Right renal pelvis (tissue), 4 donors: ENCODE measurements at places on chromosomes 1 and 21.
A peak's percentile ranks its signal among the peaks of the same experiment; 100 is the strongest.

DNA sequence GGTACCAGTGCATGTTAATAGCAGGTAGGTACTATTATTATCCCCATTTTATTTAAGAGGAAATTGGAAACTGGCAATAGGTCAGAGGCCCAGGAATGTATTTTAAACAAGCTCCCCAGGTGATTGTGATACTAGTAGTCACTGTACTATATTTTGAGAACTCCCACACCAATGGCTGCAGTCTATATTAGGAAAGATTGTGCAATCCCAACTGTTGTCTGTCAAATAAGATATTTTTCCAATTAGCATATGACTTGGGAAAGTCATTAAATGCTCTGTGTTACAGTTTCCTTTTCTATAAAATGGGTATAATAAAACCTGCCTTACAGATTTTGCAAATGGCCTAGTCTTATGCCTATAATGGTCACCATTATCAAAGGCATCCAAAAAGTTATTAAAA lies 94.2 kb upstream of the DMRTA2 start:
- no peak for DNase-seq

GRCh38 chr1:90411185-90411584 lies 305.9 kb downstream of the BARHL2 start:
- no peak for DNase-seq

GRCh38 chr21:15249285-15249993 lies 184.6 kb upstream of the NRIP1 start:
- DNase-seq, result no peak

- no peak for DNase-seq
Observed at GRCh38 chr1:26012864-26013263, 8.7 kb upstream of the EXTL1 start.

- no peak for DNase-seq
Observed at GRCh38 chr1:37519613-37520012, 5.0 kb upstream of the MEAF6 start.

DNA sequence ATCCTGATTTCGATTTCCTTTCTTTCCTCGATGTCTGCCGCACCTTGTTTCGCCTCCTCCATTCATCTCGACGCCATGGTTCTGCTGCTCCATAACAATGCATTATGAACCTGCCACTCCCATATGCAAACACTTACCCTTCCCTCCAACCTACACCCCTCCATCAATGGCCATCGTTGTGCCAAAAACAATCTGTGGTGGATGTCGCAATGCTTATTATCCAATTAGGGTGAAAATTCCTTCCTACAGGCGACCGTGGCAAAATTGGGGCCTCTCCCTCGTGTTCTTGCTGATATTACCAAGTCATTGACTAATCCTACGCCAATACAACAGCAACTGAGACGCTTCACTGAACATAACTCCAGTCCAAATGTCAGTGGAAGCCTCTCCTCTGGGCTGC lies 40.3 kb downstream of the CLEC20A start:
- no peak for DNase-seq

DNA sequence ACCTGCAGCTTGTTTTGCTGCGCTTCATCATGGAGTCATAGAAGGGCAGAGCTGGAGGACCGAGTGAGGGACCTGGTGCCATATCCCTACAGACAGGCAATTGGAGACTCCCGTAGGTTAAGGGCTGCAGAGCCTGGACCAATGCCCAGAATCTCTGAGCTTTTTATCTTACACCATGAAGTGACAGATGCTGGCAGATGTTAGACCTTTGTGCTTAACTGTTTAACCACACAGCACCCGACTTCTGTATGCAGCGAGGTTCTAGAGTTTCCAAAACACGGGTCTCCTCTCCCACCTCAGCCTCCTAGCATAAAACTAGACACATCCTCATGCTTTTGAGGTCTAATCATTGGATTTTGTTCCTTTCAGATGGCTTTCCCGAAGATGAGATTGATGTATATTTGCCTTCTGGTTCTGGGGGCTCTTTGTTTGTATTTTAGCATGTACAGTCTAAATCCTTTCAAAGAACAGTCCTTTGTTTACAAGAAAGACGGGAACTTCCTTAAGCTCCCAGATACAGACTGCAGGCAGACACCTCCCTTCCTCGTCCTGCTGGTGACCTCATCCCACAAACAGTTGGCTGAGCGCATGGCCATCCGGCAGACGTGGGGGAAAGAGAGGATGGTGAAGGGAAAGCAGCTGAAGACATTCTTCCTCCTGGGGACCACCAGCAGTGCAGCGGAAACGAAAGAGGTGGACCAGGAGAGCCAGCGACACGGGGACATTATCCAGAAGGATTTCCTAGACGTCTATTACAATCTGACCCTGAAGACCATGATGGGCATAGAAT lies 47.6 kb downstream of the B3GALT5 start:
- no peak for DNase-seq

GRCh38 chr1:177854951-177855350 lies 114.9 kb downstream of the SEC16B start:
- DNase-seq, result no peak

- DNase-seq, result no peak
Observed at GRCh38 chr1:15155888-15156741, 2.6 kb downstream of the TMEM51 start.

DNA sequence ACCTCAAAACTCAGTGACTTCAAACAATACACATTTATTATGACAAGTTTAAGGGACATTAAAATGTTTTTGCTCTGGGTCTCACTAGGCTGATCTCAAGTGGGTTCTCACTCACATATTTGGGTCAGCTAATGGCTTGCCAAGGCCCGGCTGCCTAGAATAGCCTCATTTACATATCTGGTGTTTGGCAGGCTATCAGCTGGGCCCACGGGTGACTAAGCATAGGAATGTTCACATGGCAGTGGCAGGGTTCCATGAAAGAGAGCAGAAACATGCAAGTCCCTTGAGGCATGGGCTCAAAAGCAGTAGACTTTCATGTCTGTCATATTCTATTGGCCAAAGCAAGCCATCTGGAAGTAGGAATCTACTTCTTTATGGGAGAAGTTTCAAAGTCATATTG lies 492.6 kb downstream of the KCNT2 start:
- no peak for DNase-seq

- DNase-seq, result no peak
Observed at GRCh38 chr1:191901651-191902050, 256.6 kb upstream of the RGS18 start.

- no peak for DNase-seq
Observed at GRCh38 chr1:175232335-175232734, 39.8 kb upstream of the KIAA0040 start.

GRCh38 chr21:26881504-26882228 lies 36.5 kb upstream of the ADAMTS1 start:
- DNase-seq, result peak; percentile 5

GRCh38 chr1:222634180-222635013 lies 16.5 kb downstream of the MIA3 start:
- peak; percentile 89 for DNase-seq

- DNase-seq, result no peak
Observed at GRCh38 chr1:3014050-3014440, 7.2 kb upstream of the ACTRT2 start.

GRCh38 chr1:28518745-28519341 lies 13.0 kb downstream of the RCC1 start:
- no peak for DNase-seq

DNA sequence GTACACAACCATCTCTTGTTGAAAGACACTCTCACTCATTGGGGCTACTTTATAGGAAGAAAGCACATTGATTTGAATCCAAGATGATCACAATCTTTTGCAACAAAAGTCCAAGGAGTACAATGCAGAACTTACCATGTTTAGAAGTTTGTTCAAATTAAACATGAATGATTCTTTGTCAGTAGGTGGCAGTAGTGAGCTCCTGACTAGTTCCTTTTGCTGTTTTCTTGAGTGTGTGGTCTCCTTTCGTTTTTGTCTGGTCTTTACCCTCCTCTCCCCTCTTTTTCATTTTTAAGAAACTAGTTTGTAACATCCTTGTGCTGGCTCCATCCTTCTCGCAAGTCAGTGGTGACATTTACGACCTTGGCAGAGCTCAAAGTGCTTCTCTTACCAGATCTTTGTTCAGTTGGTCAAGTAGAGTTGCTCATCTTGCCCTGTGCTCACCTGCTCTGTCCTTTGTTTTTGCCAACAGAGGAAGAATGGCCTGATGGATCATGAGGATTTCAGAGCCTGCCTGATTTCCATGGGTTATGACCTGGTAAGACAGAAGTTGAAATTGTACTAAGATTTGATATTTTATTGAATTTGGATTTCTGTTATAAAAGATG lies 35.7 kb upstream of the MTR start:
- DNase-seq, result no peak

DNA sequence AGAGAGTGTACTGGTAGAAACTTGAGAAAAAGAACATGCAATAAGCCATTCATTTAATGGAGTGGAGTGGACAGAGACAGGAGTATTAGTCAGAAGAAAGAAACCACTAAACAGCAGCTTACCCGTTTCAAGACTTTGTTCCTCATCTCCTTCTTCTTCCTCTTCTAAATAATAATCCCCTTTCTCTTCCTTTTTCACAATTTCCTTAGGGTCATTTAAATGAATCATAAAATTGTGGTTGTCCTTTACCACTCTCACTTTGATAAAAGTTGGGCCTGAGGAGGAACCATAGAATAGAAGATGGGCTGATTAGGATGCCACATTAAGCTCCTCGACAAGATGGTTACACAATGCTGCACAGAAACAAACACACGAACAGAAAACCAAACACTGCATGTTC lies 109.6 kb downstream of the WDR3 start:
- DNase-seq, result no peak

DNA sequence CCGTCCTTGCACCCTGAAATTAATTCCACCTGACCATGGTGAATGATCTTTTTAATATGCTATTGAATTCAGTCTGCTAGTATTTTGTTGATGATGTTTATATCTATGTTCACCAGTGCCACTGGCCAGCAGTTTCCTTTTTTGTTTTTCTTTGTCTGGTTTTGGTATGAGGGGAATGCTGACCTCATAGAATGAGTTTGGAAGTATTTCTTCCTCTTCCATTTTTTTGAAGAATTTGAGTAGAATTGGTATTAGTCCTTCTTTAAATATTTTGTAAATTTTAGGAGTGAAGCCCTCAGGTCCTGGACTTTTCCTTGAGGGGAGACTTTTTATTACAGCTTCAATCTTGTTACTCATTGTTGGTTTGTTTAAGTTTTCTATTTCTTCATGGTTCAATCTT lies 231.6 kb downstream of the MRPL39 start:
- DNase-seq, result no peak

DNA sequence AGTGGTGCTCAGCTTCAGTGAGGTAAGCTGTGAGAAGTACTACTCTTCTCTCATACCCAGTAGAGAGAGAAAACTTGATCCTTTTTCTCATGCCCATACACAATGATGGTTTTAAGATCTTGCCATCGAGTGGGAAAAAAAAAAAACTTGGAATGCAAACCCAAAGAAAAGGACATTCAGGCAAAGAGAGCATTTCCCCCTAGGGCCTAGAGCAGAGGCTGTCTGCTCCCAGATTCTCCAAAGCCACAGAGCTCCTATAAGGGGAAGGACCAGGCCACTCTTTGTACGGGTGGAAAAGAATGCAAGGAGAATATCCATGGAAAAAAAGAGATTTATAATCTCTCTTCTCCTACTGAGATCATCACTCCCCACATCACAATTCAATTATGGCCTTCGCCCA lies 34.9 kb downstream of the MROH9 start:
- no peak for DNase-seq

DNA sequence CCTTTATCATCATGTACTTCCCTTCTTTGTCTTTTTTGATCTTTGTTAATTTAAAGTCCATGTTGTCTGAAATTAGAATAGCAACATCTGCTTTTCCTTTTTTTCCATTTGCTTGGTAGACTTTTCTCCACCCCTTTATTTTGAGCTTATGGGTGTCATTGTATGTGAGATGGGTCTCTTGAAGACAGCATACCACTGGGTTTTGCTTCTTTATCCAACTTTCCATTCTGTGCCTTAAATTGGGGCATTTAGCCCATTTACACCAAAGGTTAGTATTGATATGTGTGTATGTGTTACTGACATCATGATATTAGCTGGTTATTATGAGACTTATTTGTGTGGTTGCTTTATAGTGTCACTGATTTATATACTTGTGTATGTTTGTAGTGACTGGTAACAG lies 50.2 kb downstream of the IFI44 start:
- no peak for DNase-seq

DNA sequence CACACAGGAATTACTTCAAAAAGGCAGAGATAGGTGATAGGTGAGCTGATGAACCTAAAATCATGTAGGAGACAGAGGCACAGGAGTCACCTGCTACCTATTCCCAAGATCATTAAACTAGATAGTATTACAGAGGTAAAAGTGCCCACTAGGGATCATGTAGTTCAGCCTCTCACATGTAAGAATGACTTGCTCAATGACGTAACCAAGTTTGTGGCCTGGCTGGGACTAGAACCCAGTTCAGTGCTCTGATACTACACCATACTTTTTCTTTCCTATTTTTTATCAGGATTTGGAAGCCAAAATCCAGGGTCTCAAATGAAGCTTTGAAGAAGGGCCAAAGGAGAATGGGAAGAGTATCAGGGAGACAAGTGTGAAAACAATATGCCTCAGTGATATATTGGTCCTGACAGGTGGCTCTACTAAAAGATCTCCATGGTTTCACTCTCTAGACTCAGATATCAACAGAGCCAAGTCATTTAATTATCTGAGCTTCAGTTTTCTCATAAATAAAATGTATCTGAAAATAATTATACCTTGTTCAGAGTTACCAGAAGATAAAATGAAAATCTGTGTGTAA lies 87.3 kb upstream of the SLFNL1 start:
- no peak for DNase-seq

- DNase-seq, result no peak
Observed at GRCh38 chr1:198467907-198468306, 72.6 kb downstream of the ATP6V1G3 start.

DNA sequence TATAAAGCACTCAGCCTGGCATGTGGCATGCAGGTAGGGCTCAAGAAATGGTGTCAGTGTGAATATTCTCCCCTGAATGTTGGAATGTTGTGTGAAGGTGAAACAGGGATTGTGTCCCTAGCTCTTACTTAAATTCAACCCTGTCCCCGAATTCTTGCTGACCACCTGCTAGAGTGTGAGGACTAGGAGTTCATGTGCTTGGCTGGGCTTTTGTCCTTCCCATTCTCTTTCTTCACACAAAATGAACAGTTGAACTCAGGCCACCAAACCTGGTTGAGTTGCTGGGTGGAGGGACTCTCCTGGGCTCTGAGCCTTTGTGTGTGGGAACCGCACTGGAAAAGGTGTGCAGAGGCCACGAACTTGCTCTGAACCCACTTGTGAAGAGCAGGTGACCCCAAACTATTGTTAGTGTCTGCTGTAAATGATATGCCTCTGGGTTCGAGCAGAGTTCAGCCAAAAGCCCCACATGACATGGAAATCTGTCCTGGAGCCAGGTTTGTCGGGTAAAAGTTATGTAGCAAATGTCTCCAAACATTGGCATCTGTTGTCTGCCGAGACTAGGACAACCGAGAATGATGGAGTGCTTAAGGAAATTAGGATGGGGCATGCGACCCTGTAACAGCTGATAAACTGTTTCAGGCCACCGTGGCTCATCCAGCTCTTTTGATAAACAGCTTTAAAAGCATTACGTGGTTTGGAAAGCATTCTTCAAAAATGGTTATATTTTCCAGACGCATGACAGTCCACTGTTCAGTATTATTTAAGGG lies 144.2 kb downstream of the DHRS3 start:
- DNase-seq, result no peak
